Right renal cortex interstitium (tissue), 3 donors: ENCODE measurements at places on chromosomes 1 and 21.

DNA sequence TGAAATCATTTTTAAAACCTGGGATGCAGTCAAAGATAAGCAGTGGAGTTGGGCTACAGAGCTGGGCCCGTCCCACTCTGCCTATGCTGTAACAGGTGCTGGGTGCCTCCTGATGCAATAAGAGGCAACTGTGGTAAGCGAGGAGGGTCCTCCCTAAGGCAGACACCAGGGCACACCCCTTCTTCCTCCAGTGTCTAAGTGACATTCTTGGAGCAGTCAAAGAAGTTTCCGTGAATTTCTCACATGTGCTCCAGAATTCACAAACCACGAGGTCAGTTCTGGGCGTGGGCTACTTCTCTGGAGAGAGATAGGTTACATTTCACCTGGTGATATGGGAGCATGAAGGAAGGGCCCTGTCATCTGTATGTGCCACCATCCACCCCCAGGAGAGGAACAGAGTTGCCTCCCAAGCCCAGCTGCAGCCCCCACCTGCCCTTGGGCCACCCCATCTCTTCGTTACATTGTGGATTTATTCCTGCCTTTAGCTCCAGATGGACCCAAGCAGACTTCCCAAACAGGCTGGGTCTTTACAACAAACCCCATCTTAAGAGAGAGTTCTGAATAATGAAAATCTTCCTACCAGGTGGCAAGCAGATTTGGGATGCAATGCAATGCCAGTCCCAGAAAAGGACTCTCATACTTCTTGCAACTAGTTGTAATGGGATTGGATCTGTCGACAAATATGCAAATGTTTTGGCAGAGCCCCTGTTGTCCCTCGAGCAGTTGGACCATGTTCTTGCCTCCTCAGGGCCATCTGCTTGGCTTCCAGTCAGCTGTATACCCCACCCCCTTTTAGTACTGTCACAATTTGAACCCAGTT, 82.5 kb upstream of the CNTN2 start:
- DNase-seq: no peak

DNA sequence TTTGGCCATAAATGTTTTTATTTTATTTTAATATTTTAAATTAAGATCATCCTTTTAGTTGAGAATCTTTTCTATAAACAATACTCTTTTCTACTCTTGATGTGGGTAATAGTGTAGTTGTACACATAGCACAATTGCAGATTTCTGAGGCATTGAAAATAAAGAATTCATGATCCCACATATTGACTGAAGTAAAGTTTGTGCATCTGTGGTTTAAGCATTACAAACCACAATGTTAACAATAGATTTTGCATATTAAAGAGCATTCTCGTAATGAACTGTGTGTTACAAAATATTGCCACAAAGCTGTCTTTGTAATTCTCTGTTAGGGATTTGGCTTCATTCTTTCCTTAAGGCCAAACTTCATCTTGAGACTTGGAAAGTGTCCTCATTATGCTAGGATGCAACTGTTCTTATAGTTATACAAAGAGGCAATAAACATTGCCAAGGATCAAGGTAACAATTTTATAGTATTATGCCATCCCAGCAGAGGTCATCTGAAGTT, 256.8 kb downstream of the OLFM3 start:
- no peak for DNase-seq

GRCh38 chr1:243459059-243459458, 203.2 kb downstream of the SDCCAG8 start:
- DNase-seq: no peak

DNA sequence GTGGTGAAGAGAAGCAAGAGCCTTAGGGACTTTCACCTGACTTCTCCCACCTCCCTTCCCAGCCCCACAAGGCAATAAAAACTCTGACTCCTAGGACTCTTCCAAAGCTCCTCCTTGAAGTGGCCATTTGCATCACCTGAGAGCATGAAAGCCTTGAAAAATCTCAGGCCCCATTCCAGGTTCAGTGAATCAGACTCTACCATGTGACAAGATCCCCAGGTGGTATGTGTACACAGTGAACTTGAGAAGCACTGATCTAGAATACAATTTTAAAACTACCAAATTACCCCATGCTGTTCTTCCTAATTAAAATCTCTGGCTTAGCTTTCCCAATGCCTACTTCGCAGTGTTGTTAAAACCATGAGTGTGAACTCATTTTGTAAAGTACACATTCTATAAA, 195.1 kb upstream of the SAMSN1 start:
- DNase-seq: no peak

GRCh38 chr1:163796394-163796821, 474.7 kb downstream of the NUF2 start:
- DNase-seq: no peak

DNA sequence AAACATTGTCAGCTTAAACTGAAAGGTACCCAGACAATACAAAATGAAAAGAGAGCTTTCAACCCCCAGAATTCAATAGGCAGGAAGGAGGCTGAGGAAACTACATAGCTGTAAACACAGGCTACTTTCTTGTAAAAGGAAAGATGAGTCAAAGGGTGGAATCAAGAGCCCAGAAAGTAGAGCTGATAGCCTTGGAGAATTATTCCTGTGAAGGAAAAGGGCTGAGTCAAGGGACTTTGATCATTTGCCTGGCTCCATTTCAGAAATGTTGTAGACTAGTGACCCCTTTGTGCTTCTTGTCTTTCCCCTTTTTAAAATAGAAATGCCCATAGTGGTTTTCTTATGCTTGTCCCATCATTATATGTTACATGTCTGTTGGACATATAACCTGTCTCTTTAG, 597.6 kb downstream of the ADGRL2 start:
- no peak for DNase-seq

GRCh38 chr1:93352376-93352775, 6.7 kb downstream of the DR1 start:
- no peak for DNase-seq

DNA sequence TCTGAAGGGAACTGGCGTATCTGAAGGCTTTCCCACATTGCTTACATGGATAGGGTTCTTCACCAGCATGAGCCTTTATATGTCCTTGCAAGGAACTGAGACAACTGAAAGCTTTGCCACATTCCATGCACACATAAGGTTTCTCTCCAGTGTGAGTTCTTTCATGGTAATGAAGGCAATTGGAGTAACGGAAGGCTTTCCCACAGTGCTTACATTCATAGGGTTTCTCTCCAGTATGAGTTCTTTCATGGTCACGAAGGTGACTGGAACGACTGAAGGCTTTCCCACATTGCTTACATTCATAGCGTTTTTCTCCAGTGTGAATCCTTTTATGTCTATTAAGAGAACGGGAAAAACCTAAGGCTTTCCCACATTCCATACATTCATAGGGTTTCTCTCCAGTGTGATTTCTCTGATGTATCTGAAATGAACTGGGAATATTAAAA, 15.0 kb downstream of the ZNF124 start:
- no peak for DNase-seq

DNA sequence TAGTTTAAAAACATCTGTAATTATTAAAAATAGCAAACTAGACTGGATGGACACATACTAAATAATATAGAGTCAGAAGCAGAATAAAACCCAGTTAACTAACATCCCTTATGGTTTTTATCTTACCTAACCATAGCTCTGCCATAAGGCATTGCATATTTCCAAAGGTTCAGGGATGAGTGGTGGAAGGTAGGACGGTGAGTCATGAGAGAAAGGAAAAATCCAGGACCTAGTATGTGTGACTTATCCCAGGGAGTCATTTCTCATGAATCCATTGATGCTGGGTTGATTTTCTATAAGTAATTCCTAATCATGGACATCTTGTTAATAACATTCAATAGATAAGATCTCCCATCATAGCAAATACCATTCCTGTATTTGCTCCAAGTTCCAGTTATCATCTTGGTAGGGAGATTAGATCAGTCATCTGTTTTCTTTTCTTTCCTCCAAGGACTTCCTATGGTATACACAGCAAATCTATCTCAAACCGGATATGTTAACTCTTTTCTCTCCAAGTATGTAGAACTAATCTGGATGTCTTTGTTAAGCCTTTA, 490.7 kb upstream of the B3GALT2 start:
- DNase-seq: no peak

DNA sequence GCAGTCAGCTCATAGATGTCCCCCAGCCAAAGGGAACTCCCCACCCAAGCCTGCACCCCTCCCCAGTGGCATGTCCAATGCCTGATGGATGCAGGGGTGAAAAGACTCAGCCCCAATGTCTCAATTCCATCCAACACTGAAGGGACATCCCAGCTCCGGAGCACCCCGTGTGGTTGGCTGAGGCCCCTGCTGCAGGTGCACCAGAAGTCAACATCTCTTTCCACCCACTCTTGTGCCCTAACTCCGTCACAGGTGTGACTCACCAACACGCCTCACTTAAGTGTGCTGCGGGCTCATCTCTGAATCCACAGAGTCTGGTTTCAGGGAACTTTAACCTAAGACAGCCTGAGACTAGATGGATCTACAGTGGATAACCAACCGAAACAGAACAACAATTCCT, 40.9 kb upstream of the ZBTB18 start:
- DNase-seq: no peak

DNA sequence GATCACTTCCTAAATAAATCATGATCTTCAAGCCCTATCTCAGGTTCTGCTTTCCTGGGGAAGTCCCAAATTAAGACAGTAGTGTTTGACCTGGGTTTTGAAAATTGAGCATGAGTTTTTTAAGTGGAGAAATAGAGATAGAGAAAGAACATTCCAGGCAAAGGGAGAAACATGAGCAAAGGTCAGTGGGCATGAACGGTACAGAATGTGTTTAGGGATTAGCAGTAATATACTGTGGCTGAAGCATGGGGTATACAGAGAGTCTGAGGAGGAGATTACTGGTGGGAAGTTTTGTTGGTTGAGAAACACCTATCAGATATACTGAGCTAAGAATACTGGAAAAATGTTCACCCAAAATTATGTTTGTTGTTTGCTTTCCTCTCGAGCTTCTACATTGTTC, 15.2 kb upstream of the MYSM1 start:
- DNase-seq: no peak

DNA sequence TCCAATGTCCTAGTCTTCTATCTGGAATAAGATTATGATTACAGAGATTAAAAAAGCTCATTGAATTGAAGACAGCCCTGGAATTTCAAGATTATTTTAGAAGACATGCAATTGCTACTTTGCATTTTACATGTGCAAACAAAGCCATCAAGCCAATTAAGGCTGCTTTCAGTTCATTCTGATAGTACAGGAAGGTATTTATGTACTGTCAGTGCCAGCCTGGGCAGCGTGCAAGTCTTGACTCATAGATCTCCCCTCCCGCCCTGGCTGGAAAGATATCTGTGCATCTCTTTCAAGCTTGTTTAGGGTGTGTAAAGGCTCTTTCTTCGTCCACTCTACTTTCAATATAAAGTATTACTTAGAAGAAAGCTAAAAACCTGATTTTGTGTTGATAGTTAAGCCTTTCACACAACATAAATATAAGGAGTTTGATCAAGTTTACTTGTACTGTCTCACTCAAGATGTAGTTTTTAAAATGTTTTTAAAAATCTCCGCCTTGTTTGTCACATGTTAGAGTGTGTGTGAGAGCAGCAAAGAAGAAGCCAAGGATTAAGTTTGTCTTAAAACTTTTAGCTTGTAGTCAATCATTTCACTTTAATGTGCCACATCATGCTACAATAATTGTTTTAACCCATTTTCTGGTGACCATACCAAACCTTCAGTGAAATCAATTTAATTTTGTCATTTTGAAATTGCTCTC, 13.6 kb upstream of the LYPLAL1 start:
- DNase-seq: no peak

DNA sequence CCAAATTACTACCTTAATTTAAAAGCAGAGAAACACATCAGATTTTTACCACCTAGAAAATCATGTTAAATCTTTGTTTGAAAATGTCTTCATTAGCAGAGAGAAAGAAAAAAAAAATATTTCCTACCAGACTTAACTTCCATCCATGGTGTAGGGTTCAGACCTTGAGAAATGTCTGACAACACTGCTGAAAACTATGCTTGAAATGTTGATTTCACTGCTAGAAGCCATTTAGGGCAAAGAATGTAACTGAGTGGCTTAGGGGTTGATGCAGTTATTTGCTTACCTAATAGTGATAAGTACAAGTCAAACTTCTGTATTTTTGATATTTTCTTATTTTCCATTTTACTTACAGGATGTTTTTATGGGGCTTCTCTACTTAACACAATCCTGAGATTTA, 495.6 kb upstream of the NEGR1 start:
- DNase-seq: no peak

- no peak for DNase-seq
Observed at GRCh38 chr21:44405948-44406872, 49.1 kb upstream of the LRRC3 start.

- no peak for DNase-seq
Observed at GRCh38 chr1:59079434-59080140, 217.3 kb upstream of the FGGY start.

DNA sequence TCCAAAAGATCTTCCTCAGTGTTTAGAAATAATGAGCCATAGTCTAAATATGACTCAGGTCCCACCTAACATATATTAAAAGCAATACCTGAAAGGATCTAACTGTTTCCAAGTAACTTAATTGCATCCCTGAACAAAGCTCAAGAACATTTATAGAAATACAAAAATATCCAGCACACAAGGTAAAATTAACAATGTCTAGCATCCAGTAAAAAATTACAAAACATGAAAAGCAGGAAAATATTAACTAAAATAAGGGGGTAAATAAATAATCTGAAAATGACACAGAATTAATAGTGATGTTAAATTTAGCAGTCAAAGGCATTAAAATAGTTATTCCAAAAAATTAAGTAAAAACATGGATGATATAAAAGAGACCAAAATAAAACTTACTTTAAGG, 21.3 kb upstream of the VANGL1 start:
- no peak for DNase-seq

GRCh38 chr1:111281411-111281810, 9.2 kb upstream of the CHIA start:
- no peak for DNase-seq

DNA sequence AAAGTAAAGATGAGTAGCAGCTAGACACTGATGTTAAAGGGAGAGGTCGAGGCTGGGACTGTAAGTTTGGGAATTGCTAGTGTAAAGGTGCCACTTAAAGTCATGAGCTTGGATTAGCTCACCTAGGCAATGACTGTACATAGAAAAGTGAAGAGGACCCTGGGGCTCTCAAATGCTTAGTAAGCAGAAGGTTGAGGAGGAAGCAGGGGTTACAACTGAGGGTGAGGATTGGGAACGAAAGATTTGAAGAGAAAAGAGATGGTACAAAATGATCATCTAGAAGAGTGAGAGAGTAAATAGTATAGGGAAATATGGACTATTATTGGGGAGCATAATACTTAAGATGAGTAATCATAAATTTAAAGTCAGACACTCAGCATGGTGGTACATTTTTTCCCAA, 63.1 kb upstream of the TNFSF4 start:
- no peak for DNase-seq

DNA sequence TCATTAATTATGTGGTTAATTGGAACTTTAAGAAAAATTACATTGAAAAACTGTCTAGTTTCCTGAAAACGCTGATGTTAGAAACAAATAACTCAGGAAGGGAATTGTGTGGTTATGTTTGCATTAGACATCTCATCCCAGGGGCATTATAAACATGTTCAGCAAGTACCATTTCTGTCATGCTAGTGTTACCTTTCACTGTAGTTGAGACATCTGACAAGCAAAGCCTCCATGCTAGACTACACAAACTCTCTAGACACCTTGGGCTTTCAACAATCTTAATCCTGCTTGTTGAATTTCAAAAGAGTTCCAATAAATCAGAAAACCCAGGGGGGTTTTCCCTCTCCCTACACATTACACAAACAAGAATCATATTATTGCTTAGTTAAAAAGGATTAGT, 536.8 kb downstream of the KCNT2 start:
- no peak for DNase-seq
